ENCODE measurements at places on chromosomes 16 and 17. TPM values are rescaled to one million over a fixed set of nuclear protein-coding genes. Genes with fewer than 3 reads are reported as not detected.

Gene GNAO1
- 0.50 TPM for total RNA-seq

Gene CALCOCO2
- total RNA-seq, result 78.2 TPM

Gene TBX21
- total RNA-seq, result 52.3 TPM

DNA sequence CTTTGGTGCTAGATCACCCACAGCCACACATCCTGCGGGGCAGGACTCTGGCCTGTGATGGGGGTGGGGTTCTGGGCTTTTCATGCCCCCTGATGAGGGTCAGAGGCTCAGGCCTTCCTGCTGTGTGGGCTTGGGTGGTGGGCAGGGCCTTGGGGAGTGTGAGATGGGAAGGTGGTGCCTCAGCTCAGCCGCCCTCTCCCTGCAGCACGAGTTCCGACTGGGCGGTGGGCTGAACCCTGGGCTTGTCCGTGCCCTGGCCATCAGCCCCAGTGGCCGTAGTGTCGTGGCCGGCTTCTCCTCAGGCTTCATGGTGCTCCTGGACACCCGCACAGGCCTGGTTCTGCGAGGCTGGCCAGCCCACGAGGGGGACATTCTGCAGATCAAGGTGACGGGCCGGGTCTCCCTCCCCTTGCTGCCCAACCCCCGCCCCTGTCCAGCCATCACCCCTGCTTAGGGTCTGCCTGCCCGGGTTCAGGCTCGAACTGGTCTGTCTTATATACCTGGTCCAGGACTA lies 6.8 kb upstream of the SERPINF2 start:
- DNase-seq, result no peak
- H3K4me3 ChIP-seq, result no peak overlapping the region
- no peak overlapping the region for H3K27ac ChIP-seq
- H3K36me3 ChIP-seq, result peaks cover 2% of the 10 kb centered on the region

DNA sequence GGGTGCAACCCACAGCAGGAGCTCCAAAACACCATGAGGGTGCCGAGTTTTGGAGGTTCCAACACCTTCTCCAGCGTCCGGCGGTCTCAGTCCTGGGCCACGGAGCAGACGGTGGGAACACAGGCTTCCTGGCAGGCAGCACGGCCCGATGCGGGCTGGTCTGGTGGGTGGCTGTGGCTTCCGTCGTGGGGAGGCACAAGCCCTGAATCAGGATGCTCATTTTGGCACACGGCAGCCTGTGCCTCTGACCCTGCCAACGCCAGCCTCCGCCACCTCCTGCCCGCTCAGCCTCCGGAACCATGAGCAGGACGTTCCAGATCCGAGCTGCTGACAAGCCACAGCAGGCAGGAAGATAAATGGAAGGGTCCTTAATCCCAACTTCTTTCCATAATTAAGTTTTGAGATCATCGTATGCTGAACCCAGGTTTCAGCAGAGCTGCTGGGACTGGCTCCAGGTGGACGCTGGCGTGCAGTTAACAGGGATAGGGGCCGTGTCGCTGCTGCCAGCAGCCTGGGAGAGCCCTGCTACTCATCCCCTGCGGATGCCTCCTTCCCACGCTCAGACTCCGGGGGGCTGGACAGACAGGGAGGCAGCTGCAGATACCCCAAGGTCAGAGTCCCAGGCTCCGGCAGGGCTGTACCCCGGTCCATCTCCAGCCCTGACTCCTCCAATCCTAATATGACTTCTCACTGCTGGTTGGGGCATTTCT lies 136.6 kb downstream of the ENGASE start:
- H3K4me3 ChIP-seq, result no peak overlapping the region
- no peak overlapping the region for H3K27ac ChIP-seq
- no peaks in the 10 kb centered on the region for H3K36me3 ChIP-seq
- DNase-seq, result no peak

- H3K27me3 ChIP-seq, result no peaks in the 10 kb centered on the region
- no peak for DNase-seq
- H3K27ac ChIP-seq, result no peak overlapping the region
- H3K4me1 ChIP-seq, result peaks cover 2% of the 10 kb centered on the region
- H3K4me3 ChIP-seq, result no peak overlapping the region
Observed at GRCh38 chr16:88353691-88354090, 29.1 kb upstream of the ZNF469 start.
